ENCODE measurements at places on chromosomes 2 and 18. TPM values are rescaled to one million over a fixed set of nuclear protein-coding genes. Genes with fewer than 3 reads are reported as not detected.

DNA sequence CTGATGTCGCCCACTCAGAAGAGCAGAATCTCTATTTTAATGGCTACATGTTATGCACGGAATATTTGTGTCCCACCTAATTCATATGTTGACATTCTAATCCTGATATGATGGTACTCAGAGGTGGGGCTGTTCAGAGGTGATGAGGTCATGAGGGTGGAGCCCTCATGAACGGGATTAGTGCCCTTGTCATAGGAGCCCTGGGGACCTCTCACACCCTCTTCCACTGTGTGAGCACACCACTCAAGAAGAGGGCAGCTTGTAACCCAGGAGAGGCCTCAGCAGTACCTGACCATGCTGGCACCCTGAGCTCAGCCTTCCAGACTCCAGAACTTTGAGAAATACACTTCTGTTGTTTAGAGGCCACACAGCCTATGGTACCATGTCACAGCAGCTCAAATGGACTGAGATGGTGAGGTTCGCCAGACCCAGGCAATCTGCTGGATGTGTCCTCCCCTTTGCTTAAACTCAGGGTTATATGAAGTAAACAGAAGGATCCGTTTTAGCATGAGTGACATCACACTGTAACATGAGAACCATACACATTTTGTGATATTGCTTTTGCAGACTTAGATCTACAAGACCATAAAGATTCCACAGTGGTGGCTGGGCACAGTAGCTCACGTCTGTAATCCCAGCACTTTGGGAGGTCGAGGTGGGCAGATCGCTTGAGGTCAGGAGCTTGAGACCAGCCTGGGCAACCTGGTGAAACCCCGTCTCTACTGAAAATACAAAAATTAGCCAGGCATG, 48.7 kb downstream of the ATOH8 start:
- H3K27ac ChIP-seq: no peak overlapping the region
- no peaks in the 10 kb centered on the region for H3K36me3 ChIP-seq
- no peak overlapping the region for H3K4me3 ChIP-seq
- peaks cover 18% of the 10 kb centered on the region for H3K4me1 ChIP-seq

- DNase-seq: no peak
- H3K4me1 ChIP-seq: no peaks in the 10 kb centered on the region
- H3K27ac ChIP-seq: no peak overlapping the region
- H3K36me3 ChIP-seq: no peaks in the 10 kb centered on the region
- no peaks in the 10 kb centered on the region for H3K27me3 ChIP-seq
These were observed 103.3 kb upstream of the GATA6 start for GRCh38 chr18:22066083-22066485.

- no peaks in the 10 kb centered on the region for H3K36me3 ChIP-seq
- H3K4me1 ChIP-seq: no peaks in the 10 kb centered on the region
- H3K27ac ChIP-seq: no peak overlapping the region
These were observed 185.1 kb upstream of the LHCGR start for GRCh38 chr2:48940606-48941005.

- no peak for DNase-seq
- H3K4me1 ChIP-seq: no peaks in the 10 kb centered on the region
- H3K4me3 ChIP-seq: no peak overlapping the region
- H3K27me3 ChIP-seq: no peaks in the 10 kb centered on the region
- no peak overlapping the region for H3K27ac ChIP-seq
These were observed 298.2 kb downstream of the CNTNAP5 start for GRCh38 chr2:124323321-124323720.

- no peak for DNase-seq
- peaks cover 9% of the 10 kb centered on the region for H3K4me1 ChIP-seq
- no peaks in the 10 kb centered on the region for H3K36me3 ChIP-seq
- peaks cover 51% of the 10 kb centered on the region for H3K27me3 ChIP-seq
These were observed 65.0 kb upstream of the TMEM18 start for GRCh38 chr2:742221-742620.

VSNL1 gene
- total RNA-seq: not detected

DNA sequence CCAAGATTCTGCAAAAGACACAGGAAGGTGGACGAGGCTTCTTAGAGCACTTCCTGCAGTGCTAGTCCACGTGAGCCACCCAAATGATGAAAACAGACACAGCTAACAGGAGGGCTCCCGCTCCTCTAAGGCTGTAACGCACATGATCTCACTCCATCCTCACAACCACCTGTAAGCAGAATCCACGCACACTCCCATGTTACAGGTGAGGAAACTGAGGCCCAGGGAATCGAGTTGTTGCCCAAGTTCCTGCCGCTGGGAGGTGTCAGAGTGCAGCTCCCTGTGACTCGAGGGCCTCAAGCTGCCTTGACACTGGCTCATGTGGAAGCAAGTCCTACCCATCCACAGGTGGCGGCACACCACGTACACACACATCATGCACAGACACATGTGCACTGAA, 4.4 kb downstream of the DNMT3A start:
- H3K4me1 ChIP-seq: peaks cover 70% of the 10 kb centered on the region
- peaks cover 12% of the 10 kb centered on the region for H3K36me3 ChIP-seq
- H3K4me3 ChIP-seq: peak overlapping the region; percentile 16
